Suprapubic skin (tissue), 4 donors: ENCODE measurements at places on chromosomes 11 and 22.

DNA sequence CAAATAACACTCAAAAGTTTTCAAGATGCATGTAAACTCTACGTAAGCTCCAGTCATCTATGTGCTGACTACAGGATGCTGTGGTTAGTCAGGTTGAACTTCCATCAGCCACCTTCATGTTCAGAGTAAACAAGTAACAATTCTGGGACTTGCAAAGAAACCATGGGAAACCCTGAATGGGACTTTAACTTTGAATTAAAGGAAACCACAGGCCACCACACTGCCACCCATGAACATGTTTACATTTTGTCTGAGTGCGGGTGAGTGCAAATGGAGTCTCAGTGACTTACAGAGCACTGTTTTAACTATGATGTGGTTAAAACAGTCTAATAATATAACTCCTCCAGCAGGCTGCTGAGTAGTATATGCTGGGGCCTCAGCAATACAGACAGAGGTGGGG, 12.9 kb upstream of the SYTL2 start:
- no peak for DNase-seq

DNA sequence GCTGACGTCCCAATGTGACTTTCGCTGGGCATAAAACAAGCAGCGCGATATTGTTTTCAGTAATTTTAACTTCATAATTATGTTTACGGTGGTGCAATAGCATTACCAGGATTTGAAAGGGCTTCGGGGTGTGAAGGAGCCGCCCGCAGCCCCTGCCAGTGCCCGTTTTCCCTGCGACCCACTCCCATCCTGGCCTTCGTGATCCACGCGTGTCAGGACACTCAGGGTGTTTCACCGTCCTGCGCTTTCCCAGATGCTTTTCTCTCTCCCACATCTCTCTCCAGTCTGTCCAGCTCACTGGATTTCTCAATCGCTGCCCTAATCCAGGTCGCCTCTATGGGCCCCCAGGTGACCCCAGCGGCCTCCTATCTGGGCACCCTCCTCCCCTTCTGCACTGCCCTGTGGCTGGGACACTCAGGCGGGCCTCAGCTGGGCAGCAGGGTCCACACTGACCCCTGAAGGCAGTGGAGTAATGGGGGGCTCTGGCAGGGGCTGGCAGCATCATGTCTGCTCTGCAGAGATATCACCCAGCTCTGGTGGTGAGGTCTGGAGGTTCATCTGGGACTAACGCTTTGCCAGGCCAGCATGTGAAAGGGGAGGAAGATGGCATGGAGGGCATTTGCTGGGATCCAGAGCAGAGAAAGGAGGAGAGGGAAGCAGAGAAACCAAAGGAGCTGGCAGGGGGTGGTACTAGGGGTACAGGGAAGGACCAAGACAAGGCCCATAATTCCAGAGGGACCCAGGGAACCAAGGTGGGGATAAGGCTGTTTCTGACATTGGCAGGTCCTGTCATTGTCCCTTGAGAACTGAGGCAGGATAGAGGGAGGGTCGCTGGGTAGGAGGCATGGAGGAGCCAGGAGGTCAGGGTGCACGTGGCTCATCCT, 622.8 kb downstream of the BRD1 start:
- peak; percentile 52 for DNase-seq

GRCh38 chr11:75281469-75282095, 41.0 kb downstream of the TPBGL start:
- DNase-seq = no peak

DNA sequence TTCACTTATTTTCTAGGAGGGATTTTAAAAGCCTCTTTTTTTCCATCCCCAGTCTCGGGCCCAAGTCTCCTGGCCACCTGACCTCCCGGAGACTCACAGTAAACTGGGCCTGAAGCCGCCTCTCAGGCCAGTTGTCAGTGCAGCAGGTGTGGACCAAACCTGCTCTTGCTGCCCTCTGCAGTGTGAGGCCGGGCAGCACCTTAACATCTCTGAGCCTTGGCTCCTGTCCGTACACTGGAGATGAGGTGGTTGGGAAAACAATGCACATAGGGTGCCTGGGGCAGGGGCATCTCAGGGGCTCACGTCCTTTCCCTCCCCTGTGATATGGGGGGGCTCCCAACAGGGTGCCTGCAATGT, 45.1 kb downstream of the PHF21B start:
- DNase-seq = no peak

DNA sequence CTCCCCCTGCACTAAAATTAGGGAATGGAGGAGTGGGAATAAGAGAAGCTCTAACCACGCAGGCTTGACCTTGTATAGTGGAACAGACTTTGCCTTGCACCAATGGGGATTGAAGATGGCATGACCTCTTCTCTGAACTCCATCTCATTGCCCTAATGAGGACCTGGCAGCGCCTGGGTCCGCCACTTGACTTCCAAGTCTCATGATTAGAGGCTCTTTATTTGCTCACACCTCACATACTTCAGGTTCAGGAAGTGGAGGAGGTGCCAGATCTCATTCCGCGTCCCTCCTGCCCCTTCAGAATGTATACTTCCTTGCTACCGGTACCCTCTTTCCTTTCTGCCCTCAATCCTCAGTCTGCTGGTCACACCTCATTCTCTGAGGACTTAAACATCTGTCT, 106.0 kb upstream of the CD44 start:
- DNase-seq = no peak

DNA sequence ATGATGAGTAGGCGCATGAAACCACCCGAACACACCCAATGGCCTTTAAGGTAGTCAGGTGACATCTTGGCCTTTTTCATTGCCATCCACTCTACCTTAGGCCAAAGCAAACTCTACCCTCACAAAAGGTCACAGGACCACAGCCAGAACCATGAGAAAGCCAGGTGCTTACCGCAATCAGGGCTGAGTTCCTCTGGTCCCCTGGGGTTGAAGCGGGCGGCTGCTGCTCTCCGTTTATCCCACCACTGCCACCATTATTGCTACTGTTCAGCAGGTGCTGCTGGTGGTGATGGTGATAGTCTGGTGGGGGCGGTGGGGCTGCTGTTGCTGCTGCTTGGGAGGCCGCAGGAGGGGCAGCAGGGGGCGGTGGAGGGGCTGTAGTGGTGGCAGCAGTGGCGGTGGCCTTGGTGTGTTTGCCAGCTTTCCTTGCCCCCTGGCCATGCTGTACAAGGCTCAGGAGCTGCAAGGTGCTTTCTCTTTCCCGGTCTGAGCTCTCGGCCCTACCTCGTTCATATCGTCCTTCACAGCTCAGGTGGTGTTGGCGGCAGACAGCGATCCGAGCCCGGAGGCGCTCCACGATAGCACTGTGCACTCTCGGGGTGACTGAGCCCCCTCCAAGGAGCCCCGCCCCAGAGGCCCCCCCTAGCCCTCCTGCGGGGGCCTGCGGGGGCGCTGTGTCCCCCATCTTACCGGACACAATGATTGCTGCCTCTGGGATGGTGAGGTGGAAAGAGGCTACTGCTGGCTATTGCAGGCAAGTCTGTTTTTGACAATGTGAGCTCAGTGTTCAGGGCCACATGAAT, 1.6 kb downstream of the MAML2 start:
- DNase-seq = peak; percentile 81

DNA sequence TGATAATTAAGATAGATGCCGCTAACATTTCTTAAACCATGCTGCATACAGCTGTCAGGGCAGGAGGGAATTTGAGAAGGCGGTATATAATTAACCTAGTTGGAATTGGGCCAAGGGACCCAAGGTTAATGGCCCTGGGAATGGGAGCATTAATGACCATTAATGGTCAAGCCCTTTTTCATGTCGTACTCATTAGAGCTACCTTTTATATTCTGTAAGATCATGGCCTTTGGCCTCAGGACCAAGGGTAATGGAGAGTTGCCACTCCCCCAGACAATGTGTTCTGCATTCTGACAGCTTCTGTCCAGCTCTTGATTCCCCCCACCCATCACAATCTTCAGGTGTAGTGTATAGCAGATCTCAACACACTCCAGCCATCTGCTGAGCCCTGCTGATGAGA, 111.6 kb downstream of the NTM start:
- no peak for DNase-seq

DNA sequence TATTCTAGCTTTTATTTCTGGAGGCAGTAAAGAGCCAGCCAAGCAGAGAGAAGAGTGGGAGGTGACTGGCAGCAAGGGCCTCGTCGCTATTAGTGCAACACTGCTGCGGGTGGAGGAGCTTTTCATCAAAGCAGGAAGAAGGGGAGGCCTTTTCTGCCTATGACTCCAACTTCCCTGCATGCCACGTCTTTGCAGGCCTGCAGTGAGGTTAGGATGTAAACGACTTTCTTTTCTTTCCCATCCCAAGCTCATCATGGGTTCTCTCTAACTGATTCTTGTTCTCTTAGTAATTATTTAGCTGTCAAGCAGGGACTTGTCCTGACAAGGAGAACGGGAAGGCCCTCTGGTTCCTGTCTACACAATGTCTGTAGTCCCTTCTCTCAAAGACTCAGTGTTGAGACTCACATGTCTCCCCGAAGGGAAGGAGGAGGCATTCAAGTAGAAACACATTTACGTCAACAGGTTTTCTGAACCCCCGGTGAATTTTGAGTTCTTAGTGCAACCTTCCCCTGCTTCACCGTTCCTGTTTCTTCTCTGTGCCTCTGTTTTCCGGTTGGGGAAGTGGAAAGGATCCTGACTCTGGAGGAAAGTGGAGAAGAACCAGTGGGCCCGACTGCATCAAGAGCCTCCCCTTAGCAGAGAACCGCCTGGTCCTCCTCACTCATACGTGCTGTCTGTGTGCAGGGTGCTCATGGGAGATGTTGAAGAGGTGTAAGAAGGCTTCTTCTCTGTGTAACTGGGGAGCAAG, 56.9 kb downstream of the PACS1 start:
- DNase-seq = no peak

DNA sequence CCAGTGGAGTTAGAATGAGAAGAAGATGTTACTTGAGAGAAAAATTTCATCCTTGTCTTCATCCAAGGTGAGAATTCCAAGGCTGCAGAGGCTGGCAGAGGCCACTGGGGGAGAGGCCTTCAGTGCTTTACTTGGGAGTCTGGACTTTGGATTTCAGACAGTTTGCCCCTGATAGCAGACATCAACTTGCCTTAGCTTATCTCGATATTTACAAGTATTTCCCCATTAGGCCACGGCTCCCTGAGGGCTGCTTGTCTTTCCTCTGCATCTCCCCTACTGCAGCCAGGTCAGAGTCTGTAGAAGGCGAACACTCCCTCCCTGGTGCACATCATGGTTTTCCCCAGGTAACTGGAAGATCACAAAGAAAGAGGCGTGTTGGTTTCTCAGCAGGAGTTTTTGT, 29.9 kb upstream of the BSX start:
- no peak for DNase-seq

DNA sequence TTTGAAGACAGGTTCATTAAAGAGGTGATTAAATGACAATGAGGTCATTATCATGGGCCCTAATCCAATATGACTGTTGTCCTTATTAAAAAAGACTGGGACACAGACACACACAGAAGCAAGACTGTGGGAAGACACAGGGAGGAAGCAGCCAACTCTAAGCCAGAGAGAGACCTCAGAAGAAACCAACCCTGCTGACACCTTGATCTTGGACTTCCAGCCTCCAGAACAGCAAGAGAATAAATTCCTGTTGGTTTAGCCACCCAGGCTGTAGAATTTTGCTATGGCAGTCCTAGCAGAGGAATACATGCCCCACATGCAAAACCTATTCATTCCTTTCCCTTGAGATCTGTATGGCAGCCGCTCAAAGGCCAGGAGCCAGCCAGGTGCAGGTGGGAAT, 35.6 kb upstream of the CACNG2 start:
- peak; percentile 8 for DNase-seq

DNA sequence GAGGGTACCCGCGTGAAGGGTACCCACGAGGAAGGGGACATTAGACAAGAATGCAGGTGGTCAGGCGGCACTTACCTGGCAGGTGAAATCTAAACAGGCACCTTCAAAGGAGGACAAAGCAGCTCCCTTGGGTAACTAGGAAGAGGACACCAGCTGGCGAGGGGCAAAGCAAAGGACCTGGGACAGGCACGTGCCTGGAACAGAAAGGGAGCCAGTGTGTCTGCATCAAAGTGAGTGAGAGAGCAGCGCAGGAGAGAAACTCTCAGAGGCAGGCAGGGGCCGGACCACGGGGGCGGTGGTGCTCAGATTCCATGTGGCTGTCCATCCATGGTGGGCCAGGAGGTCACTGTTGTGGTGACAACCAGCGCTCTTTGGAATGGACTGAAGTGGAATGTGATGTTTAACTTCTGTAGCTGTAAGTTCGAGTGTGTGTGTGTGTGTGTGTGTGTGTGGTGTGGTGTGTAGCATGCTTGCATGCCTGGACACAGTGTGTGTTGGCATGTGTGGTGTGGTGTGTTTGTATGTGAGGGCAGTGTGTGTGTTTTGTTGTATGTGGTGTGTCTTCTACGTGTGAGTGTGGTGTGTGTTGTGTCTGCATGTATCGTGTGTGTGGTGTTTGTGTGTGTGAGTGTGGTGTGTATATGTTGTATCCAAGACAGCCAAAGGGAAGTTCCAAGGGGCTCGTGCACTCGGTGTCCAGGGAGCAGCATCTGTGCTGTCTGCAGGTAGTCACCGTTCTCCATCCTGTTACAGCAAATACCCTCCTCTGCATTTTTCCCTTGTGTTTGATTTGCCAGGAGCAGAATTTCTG, 86.4 kb downstream of the CDKN1C start:
- DNase-seq = peak; percentile 49

- no peak for DNase-seq
Observed at GRCh38 chr11:32426192-32426591, 9.1 kb downstream of the WT1 start.

- peak; percentile 94 for DNase-seq
Observed at GRCh38 chr22:50529897-50530579, at the start of gene TYMP. TSS of gene TYMP (minus strand) at chr22:50530012. CDS start at chr22:50529709, 303 bp downstream.

DNA sequence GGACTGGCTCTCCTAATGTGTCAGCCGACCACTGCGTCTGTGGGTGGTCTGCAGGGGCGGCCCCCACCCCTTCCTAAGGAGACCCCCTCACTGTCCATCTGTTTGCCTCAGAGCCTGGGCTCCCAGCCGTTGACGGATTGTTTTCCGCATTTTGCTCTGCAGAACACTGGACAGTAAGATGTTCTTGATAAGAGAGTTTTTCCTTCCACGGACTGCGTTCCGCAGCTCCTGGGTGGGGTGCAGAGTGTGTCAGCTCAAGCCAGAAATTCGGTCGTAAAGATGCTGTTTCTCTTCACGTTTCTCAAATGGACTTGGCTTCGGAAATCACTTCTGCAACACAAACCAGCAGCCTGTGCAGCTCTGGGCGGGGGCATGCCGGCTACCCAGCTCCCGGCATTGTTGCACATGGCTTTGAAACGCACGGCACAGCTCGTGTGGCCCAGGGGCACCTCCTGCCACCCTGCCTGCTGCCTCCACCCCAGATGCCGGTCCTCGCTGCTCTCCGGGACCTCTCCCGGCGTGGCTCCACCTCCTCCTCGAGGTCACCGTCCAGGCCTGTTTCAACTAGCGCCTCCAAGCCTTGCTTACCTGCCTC, 2.9 kb upstream of the MRGPRG start:
- no peak for DNase-seq
